ENCODE measurements at places on chromosomes 1 and 21.

DNA sequence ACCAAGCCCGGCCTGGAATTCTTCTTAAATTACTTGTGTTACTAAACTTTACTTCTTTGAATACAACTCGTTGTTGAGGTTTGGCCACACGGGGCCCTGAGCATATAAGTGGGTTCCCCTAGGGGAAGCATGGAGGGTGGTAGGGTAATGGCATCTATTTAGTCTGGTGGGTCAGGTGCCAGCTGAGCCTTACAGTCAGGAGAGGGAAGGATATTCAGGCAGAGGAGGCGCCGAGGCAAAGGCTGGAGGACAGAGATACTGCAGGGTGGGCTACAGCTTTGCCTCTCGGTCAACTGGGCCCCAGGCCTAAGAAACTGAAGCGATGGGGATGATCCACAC lies 424 bp upstream of the NECAP2 start:
- no peak for DNase-seq

DNA sequence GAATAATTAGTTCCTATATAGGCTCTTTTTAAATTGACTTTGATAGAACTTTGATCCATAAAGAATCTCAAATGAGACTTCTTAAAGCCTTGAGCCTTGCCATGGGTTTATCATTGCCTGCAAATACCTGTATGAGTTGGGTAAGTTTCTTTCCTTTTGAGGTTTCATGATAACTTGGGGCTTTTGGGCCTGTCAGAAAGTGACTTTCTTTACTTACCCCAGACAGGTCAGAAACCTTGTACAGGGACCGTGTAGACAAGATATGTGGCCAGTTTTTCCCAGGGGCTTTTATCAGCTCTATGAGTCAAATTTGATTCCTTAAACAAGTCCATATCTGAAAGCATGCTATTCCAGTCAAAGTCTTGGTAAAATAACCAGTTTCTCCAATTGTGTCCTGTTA lies 17.3 kb downstream of the KCTD3 start:
- DNase-seq, result no peak

DNA sequence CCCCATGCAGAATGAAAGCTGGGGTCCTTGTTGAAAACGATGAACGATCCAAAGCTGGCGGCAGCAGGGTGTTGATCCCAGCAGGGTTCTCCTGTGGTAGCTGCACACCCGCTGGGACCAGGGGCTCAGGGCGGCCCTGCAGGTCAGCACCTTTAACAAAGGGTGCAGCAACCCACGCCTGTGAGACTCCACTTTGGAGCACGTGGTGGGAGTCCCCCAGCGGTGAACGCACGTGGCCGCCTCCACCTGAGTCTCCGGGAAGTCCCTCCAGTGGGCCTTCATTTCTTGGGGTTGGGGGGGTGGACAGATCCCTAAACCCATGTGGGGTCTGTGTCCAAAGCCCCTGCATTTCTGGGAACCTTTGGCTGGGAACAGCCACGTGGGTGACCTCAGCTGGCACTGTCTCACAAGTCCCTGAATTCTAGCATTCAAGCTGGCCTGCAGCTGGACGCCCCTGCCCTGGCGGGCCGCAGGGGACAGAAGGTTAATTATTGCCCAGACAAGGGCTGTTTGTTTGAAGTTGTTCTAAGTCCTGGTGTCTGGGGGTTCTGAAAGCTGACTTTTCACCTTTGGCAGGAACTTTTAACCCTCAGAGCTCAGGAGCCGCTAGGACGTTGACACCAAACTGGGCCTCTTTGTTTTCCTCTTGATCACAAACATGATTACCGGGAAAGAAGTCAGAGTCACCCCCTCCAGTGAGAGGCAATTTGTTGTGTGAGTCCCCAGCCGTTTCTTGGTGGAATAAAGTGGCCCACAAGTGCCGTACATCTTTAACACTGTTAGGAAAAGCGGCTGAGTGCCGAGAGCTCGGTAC lies 64.5 kb downstream of the COL18A1 start:
- no peak for DNase-seq

GRCh38 chr1:153245466-153245865 lies 14.0 kb upstream of the LORICRIN start:
- no peak for DNase-seq

DNA sequence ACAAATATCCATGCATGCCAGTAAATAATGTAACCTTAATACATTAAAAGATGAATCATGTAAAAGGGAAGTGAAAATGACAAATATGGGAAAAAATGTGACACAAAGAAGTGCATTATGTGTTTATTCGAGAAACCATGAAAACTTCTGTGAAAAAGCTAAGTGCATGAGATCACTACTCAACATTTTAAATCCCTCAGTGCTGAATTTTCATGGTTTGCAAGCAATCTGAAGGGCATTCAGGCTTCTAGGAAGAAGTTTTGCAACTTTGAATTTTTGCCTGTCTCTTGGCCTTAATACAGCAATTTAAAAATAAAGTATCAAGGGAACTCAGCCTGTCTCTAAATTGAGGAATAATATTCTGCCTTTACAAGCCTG lies 78.2 kb downstream of the MAP3K7CL start:
- DNase-seq, result no peak

DNA sequence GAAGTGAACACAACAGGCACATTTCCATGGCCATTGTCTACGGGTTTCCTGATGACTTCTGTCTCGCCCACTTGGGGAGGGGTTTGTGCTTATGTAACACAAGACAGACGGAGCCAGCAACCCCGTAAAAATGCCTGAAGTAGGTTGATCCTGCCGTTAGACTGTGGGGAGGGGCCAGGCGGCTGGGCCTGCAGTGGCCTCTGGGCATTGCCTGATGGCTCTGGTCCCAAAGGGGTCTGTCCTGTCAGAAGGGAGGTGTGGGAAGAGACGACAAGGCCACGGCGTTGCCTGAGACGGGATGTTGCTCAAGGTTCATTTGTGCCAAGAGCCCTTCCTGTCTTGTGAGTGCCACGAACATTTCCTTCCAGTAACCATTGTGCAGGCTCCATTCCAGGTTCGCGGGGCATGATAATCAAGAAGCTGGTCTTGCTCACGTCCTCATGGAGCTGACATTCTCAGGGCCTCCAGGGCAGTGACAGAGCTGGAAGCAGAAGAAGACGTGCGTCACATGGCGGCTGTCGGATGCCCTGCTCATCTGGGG lies 44.7 kb downstream of the ABCG1 start:
- DNase-seq, result no peak

GRCh38 chr1:69697340-69697739 lies 129.6 kb downstream of the LRRC7 start:
- no peak for DNase-seq

- DNase-seq, result no peak
These were observed 59.4 kb downstream of the DIPK1A start for GRCh38 chr1:92901699-92902405.

DNA sequence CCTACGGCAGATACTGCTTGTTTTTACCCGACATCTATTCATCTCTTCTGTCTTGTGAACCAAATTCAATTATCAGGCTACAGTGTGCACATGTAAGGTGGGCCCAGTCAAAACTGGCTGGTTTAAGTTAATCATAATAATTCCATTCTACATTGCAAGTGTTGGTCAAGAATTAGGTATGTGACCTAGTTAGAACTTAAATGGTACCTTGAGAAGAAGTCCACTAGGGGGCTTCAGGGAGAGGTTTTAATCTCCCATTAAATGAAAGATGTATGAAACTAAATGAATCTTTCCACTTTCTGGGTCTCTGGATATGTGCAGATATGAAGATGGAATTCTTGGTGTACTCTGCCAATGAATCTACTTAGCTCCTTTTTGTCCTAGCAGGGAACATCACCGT lies 187.1 kb downstream of the CDC42BPA start:
- no peak for DNase-seq

DNA sequence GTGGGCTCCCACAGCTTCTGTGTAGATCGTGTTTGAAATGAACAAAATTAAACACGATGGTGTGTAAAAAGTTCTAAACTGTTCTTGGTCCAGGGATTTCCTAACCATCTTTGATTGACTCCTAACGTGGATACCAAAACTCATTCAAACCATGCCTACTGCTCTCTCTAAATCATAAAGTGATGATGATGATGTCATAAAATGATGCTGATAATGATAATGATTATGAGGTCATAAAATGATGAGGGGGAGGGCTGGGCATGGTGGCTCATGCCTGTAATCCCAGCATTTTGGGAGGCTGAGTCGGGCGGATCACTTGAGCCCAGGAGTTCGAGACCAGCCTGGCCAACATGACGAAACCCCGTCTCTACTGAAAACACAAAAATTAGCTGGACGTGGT lies 133.3 kb upstream of the COA6 start:
- no peak for DNase-seq

DNA sequence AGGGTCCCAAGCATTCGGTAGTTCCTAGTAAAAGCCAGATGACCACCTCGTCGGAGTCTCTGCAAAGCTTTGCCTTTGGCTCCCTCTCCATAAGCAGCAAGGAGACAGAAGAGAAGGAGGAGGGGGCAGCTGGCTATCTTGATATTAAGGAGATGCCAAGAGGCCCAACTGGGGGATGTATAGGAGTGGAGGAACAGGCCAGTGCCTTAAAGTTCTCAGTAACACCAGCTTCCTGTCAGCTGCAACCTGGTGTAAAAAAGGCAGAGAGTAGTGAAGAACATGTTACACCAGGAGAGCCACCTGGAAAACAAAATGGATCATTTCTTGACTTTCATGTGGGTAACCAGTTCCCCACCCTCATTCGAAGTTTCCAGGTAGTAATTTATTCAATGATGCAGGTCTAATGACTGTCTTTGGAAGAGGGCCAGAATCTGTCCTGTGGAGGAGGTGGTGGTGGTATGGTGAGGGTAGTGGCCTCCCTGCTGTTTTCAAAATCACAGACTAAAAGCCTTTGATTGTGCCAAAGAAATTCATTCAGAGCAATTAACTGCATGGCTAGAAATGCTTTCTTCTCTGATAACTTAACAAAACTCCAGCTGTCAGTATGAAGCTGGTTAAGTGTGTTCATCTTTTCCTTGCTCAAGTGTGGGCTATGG lies 27.3 kb downstream of the TMEM200B start:
- no peak for DNase-seq

- no peak for DNase-seq
These were observed 70.8 kb downstream of the DTL start for GRCh38 chr1:212106286-212106792.

DNA sequence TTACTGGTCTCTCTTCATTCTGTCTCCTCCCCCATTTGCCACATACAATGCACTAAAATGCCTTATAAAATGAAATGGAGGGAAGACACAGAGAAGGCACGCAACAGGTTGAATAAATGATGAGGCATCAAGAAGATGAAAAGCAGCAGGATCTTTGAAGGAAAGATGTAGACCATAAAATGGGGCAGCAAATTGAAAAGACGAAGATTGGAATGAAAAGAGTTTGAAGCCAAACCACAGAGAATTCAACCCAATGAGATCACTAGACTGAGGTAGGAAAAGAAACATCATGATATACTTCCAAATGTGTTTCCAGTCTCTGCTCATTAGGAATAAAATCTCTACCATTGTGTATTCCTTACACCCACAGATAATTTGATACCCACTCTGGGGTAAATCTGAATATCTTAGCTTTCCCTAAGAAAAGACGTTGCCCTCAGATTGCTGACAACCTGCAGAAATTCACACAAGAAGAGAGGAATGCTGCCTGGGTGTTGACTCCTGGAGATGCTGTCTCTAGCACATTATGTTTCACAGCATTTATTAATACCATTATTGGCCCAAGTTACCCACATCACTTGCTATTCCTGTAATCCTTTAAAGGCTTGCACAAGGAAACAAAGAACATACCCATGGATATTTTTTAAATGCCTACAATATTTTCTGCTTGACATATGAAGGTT lies 230.9 kb downstream of the LTN1 start:
- DNase-seq, result no peak

- no peak for DNase-seq
These were observed 106.1 kb upstream of the BMP8A start for GRCh38 chr1:39385067-39385988.

GRCh38 chr1:56456435-56457101 lies 122.8 kb downstream of the PLPP3 start:
- DNase-seq, result no peak

GRCh38 chr1:170310951-170311350 lies 165.2 kb downstream of the NTMT2 start:
- DNase-seq, result no peak

DNA sequence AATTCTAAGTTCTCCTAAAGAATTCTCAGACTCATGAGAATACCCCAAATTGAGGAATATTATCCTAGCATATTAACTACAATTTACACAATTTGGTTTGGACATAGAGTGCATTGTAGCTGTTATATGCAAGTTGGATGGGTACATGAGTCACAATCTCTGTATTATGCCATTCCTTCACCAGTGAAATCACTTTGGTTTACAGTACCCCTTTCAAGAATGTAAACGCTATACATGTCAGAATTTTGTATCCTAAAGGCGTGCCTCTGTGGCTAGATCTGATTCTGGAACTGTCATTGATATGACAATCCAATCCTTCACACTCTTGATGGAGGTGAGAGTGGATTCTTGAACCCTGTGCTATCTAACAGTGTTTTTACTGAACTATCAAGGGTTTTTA lies 6.7 kb upstream of the IL10RB start:
- DNase-seq, result no peak

GRCh38 chr1:161228032-161228431 lies 2.2 kb downstream of the TOMM40L start:
- DNase-seq, result no peak

DNA sequence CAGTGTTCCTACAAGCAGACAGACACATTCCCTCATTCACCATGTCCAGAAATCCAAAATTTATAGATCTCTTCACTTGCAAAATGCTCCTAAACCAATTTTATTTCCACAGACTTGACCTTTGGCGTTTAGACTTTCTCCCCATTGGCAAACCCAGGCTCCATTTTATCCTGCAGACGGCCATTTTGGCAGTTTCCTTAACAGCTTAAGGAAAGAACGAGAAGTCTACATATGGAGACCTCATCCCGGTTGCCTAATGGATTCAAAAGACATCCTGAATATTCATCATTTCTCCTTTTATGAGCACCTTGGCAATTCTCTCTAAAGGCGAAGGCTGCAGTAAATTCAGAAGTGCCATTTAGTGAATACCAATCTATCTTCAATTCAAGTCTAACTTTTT lies 132.9 kb downstream of the HLX start:
- no peak for DNase-seq

GRCh38 chr1:112675728-112676381 lies 1.4 kb downstream of the MOV10 start:
- DNase-seq, result no peak

DNA sequence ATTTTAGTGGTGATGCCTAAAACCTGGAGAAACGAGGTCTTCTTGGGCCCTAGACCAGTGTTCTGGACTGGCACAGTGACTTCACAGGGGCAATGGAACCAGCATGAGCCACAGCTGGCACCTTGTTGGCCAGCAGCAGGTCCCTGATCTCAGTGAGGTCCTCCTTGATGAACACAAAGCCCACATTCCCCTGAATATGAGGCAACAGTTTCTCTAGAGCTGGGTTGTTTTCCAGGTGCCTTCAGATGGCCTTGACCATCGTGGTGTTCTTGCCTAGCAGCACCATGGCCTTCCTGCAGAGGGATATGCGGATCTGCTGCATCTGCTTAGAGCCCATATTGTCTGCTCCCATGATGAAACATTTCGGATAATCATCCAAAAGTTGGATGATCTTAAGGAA lies 44.9 kb upstream of the RAB3GAP2 start:
- no peak for DNase-seq

DNA sequence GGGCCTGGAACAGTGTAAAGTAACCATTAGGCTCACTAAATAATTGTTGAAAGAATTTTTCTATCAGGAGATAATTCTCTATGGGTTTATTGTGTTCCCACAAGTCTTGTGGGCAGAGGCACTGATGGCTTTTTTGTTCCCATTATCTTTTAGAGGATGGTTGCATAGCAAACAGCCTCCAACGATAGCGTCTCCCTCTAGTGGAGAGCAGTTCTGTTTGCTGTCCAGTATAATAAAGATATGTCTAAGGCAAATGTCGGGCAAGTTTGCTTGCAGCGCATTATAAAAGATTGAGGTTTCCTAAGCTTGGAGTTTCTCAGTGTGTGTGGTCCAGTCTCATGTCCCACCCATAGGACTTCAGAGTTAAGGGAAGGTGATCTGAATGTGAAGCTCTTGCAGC lies 1.3 kb upstream of the SLC6A17 start:
- DNase-seq, result no peak

Data from GM18507 (cell line).